ENCODE measurements at places on chromosomes 2 and 18.

GRCh38 chr2:233228376-233228775, 23.1 kb upstream of the ATG16L1 start:
- no peak for DNase-seq

- DNase-seq, result peak; percentile 62
Measured at GRCh38 chr2:88656690-88657089, 29.4 kb upstream of the EIF2AK3 start.

DNA sequence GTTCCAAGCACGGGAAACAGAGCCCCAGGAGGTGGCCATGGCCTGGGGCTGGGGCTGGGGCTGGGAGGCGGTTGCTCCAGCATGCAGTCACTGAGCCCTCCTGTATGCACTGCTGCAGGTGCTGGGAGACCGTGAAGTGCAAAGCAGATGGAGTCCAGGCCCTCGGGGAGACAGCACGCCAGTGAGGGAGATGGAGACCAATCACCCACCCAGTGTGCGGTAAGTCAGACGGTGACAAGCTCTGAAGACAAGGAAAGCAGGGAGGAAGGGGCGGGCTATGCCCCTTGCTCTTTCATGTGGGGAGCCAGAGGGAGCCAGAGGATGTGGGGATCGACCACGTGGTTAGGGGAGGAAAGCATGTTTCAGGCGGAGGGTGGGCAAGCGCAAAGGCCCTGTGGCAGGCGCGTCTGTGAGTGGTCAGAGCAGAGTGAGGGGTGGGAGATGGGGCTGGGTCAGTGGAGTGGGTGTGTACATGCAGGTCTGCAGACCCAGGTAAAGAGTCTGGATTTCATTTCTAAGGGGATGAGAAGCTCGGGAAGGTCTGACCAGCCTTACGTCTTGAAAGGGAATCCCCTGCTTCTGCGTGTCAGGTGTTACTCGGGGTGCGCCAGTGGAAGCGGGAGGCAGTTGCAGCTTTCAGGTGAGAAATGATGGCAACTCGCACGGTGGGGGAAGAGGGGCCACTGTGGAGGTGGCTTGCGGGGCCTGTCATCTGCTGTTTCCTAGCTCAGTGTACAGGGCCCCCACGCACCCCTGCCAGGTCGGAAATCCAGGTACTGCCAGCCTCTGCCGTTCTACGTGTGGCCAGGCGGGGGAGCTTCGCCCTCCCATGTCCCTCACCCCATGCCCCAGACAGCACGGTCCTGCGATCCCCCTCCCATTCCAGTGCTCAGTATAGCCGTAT, 19.4 kb downstream of the RRM2 start:
- DNase-seq, result peak; percentile 37

DNA sequence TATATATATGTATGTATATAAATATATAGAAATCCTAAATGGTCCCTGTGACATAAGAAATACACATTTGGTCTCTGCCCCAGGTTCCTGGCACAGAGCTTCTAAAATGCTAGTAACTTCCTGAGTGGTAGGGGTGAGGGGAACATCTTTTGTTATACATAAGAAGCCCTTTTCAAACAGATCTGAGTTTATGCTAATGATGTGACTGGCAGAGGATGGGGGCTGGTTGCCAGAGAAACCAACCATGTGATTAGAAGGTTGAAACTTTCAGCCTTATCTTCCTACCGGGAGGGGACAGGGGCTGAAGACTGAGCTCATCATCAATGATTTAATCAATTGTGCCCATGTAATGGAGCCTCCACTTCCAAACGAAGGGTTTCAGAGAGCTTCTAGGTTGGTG, 16.3 kb downstream of the MFSD2B start:
- no peak for DNase-seq

- no peak for DNase-seq
Measured at GRCh38 chr2:227124811-227125210, 39.2 kb downstream of the COL4A4 start.

DNA sequence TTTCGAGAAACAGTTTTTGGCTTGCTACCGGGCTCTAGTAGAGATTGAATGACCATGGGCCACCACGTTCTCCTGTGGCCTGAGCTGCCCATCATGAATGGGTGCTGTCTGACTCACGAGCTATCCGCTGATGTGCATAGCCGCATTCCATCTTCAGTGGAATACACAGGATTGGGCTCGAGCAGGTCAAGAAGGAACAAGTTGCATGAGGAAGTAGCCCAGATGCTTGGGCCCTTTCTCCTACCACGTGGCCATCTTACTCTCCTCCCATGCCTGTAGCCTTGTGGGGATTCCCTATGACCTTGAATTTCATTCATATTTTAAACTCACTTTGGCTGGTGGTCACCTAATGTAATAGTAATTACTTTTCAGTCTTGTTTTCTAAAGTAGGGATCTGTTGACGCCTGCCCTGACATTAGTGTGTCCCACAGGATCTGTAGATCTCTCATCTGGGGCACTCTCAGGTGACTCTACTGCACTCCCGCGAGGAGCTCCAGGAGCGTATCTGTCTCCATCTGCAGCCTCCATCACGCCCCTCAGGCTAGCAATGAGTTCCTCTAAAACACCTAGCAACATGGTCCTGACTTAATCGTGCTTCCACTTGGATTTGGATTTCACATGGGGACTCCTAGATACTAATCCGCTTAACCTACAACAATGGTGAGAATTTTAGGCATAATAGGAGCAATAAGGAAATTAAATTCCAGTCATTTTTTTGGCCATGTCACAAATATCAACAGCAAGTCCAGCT, 67.8 kb downstream of the PSMG2 start:
- DNase-seq, result no peak

- DNase-seq, result peak; percentile 24
Measured at GRCh38 chr2:142286618-142287017, 155.8 kb upstream of the LRP1B start.

DNA sequence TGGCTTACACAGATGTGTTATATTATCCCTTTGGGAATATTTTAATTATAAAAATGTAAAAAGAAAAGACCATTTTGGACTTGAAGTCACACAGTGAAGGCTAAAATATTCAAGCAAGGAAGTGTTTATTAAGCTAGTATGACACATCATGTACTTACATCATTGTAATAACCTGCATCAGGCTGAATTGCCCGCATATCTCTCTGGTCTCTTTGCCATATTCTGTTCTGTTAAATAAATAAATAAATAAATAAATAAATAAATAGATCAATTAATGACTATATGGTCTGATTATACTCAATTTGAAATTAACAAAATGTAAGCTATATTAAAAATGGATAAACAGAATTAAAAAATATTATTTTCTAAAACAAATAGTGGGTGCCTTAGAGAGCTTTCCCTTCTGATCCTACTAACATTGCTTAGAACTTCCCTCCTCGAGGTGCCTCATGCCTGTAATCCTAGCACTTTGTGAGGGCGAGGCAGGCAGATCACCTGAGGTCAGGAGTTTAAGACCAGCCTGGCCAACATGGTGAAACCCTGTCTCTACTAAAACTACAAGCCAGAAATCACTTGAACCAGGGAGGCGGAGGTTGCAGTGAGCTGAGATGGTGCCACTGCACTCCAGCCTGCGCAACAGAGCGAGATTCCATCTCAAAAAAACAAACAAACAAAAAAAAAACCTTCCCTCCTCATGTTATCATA, 42.0 kb downstream of the WDR33 start:
- peak; percentile 52 for DNase-seq

DNA sequence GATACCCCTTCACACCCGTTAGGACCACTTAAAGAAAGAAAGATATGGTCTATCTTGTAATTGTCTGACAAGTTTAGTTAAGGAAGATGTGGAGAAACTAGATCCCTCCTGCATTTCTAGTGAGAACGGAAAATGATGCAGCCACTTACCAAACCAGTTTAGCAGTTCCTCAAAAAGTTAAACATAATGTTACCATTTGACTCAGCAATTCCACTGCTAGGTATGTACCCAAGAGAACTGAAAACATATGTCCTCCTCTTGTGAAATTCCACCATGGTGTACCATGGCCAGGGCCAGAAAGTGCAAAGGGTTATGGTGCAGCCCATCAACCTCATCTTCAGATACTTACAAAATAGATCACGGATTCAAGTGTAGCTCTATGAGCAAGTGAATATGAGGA, 79.0 kb upstream of the ID2 start:
- DNase-seq, result no peak

Measured in ELR (cell line).